Fibroblast of lung (primary cell): ENCODE measurements at places on chromosomes 7 and 10.
A peak's percentile ranks its signal among the peaks of the same experiment; 100 is the strongest.

- peak; percentile 91 for DNase-seq
Observed at GRCh38 chr7:134692344-134692705, 45.7 kb downstream of the BPGM start.

DNA sequence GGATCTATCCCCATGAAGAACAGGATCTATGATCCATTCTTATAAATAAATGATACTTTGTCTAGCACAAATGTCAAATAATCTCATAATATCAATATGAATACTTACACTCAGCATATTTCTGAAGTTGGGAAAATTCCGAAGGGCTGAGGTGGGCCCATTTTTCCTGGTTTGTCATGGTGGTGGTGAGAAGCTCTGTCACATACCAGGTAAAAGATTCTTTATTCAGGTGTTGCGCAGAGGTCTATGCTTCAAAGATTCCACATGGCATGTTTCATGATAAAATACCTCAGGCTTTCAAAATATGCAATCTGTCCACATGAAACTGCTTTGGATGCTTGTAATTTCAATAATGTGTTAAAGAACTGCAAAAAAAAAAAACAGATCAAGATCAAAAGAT lies 61.5 kb downstream of the DGKB start:
- DNase-seq: peak; percentile 19

GRCh38 chr10:43053825-43054224 lies 23.0 kb upstream of the RET start:
- no peak for DNase-seq

DNA sequence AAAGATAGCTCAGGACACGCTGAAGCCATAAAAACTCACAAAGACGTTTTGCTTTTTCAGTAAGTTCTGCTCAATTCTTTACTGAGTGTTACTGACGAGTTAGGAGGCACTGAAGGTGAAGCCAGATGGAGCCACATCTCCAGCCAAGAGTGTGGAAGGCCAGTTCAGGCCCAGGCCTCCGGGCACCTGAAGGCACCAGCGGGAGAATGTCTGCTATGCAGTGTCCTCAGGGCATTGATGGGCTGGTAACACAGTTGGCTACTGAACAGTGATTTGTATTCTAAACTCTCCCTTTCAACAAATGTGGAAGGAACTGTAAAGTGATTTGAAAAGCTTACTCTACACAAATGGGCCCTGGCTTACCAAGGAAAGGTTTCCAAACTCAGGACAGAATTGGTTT lies 64.8 kb upstream of the SVIL start:
- no peak for DNase-seq

DNA sequence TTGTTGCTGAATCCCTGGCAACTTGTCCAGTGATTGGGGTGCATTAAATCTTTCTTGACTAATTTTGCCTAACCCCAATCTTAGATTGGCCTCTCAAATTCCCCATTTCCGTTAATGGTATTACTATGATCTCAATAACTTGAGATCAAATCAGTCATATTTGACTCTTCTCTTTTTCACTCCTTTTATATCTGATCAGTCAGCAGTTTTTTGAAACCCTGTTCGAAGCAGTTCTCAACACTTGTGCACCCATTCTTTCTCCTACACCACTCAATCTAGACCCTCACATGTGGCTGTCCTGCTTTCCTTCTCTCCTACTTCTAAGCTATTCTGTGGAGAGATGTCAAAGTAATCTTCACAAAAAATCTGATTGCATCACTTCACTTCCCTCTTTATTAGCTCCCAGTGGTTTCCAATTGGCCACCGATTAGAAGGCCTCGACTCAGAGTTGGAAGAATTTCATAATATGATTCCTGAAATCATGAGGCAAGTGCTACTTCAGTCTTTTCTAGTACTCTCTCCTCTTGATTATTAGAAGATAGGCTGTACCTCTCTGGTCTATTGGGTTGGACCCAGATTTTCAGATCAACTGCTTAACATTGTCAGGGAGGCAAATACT lies 128.9 kb downstream of the ZNF365 start:
- peak; percentile 4 for DNase-seq

- no peak for DNase-seq
Observed at GRCh38 chr7:13901577-13901976, 87.9 kb downstream of the ETV1 start.

GRCh38 chr10:77586719-77587415 lies 50.7 kb downstream of the KCNMA1 start:
- DNase-seq: peak; percentile 99

GRCh38 chr7:112798274-112799159 lies 8.3 kb upstream of the TMEM168 start:
- DNase-seq: no peak

DNA sequence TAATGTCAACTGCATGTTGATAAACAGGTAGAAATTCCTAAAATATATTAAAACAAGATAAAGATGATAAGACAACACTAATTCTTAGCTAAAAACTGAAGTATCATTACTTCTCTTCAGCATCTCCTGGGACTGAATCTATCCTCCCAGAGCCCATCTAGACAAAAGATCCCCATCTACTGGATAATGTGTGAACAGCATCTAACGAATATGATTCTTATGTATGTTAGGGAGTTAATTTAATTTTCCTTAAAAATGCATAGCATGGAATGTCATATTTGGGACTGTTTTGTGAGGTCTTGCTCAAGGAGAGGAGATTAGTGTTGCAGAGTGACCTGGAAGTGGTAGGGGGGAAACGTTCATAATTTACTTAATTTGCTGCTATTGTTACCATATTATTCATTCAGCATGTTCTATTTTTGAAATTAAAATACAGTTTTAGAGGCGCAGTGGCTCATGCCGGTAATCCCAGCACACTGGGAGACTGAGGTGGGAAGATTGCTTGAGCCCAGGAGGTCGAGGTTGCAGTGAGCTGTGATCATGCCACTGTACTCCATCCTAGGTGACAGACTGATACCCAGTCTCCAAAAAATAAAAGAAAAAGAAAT lies 305.1 kb upstream of the CSTF2T start:
- DNase-seq: peak; percentile 15

DNA sequence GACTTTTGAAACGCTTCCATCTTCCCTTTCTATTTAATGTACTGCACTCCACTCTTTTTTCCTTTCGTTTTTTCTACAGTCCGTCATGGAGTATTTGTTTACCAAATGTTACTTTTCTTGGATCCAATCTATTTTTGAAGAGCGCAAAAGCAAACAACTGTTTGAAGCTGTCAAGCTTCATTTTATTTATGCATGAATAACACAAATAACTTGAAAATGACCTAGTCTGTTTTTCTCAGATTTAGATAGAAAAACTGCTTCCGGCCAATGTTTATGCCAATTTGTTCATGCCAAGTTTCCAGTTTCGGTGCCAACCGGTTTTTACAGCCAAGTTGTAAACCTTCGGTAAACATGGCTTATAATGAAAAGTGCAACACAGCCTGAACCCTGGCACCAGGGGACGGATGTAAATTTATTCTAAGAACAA lies 150.9 kb upstream of the KLF6 start:
- peak; percentile 48 for DNase-seq

- DNase-seq: no peak
Observed at GRCh38 chr7:25770670-25771069, 381.3 kb upstream of the NFE2L3 start.

GRCh38 chr7:33623267-33623666 lies 282.1 kb upstream of the BMPER start:
- peak; percentile 3 for DNase-seq

DNA sequence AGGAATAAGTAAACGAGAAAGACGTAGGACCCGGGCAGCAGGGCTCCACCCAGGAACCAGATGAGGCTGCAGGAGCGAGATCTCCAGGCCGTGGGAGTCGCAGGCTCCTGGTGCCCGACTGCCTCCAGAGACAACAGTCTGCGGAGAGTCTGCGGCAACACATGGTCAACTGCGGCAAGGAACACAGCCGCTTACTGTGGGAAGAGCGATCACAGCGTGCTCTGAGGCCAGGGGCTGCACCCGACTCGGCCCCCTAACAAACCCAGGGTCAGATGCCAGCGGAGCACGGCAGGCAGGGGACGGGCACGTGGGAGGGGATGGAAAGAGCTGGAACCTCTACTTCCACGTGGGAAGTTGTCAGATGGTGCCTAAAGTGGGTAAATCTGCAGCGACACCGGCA lies 26.6 kb downstream of the GET4 start:
- DNase-seq: no peak

DNA sequence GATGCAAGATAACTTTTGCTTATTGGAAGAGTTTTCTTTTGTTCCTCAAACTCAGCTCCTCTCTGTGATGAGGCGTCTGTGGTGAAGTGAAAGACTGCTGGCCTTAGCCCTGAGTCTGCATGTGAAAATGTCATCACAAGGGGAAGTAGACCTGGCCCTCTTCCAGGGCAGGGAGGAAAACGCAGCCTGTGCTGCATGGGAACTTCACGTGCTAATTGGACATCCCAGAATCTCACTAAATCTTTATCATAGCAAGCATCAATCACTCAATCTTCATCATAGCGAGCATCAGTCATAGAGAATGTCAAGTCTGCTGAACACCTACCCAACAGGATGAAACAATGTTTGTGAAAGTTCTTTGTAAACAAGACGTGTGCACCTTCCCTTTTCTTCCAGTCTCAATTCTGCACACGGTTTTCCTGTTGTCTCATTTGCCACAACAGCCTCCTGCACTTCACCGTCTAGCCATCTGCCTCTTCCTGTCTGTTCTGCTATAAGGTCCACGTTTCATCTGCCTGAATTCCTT lies 314.6 kb downstream of the FRMD4A start:
- peak; percentile 40 for DNase-seq

GRCh38 chr7:140607441-140607989 lies 33.1 kb downstream of the DENND2A start:
- DNase-seq: peak; percentile 91

- peak; percentile 28 for DNase-seq
Observed at GRCh38 chr10:123800289-123800688, 91.3 kb downstream of the CPXM2 start.

GRCh38 chr10:124996854-124997215 lies 54.9 kb downstream of the ZRANB1 start:
- no peak for DNase-seq

DNA sequence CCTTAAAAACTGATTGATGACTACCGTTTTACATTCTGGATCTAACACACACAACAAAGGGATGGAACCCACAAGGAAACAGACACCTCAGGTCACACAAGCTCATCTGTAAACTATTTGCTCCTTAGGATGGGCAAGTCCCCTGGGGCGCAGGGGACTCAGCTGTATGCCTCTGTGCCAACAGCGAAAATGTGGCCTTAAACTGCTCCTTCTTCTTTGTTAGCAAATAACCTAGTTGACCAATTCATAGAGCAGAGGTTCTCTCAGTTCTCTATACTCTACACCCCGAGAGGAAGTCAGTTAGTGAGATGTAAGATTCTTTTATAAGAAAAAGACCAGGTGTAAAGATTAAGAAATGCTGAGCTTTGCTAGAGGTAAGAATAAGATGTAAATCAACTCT lies 181.9 kb upstream of the PRSS58 start:
- DNase-seq: no peak

DNA sequence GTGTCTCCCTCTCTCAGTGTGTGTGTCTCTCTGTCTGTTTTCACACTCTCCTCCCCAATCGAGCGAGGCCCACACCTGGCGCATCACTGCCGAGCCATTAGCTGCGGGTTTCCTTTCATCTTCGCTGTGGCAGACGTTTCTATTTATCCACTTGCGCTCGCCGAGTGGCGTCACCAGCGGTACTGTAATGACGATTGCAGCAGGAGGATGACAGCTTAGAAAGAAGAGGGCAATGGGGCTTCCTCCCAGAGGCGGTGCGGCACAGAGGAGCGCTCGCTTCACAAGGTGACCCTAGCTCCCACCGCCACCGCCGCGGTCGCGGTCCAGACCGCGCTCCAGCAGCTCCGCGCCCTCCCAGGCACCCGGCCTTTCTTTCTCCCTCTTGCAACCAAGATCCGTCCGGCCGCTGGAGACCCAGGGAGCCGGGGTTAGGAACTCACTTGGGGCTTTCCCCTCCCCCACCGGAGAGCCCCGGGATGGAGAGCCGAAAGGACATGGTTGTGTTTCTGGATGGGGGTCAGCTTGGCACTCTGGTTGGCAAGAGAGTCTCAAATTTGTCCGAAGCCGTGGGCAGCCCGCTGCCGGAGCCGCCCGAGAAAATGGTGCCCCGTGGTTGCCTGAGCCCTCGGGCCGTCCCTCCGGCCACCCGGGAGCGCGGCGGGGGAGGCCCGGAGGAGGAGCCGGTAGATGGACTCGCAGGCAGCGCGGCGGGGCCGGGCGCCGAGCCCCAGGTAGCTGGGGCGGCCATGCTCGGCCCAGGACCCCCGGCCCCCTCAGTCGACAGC lies at the start of gene EVX1:
Gene EVX1 (plus strand): TSS at position 248 of the 785 bp plus-strand sequence. CDS start 229 bp downstream, at position 477.
- no peak for DNase-seq
